ENCODE measurements at places on chromosomes 11 and 22.

- DNase-seq: peak; percentile 94
Measured at GRCh38 chr11:66119348-66120133, 49.5 kb downstream of the PACS1 start.

- DNase-seq: no peak
Measured at GRCh38 chr22:24290459-24290858, 19.8 kb downstream of the SPECC1L start.

- DNase-seq: peak; percentile 62
Measured at GRCh38 chr11:45390407-45390806, 104.3 kb upstream of the SYT13 start.

- DNase-seq: peak; percentile 43
Measured at GRCh38 chr11:100684101-100685065, 2.7 kb upstream of the ARHGAP42 start.

DNA sequence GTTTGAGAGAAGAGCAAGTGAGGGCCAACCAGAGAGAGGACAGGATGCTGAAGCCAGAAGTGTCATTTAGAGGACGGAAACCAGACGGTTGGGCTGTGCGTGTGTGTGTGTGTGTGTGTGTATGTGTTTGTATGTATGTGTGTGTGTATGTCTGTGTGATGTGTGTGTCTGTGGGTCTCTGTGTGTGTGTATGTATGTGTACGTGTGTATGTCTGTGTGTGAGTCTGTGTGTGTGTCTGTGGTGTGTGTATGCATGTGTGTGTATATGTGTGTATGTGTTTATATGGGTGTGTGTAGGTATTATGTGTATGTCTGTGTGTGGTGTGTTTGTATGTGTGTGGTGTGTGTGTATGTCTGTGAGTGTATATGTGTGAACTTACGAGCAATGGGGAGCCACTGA lies 77.7 kb upstream of the EIF3D start:
- DNase-seq: no peak

DNA sequence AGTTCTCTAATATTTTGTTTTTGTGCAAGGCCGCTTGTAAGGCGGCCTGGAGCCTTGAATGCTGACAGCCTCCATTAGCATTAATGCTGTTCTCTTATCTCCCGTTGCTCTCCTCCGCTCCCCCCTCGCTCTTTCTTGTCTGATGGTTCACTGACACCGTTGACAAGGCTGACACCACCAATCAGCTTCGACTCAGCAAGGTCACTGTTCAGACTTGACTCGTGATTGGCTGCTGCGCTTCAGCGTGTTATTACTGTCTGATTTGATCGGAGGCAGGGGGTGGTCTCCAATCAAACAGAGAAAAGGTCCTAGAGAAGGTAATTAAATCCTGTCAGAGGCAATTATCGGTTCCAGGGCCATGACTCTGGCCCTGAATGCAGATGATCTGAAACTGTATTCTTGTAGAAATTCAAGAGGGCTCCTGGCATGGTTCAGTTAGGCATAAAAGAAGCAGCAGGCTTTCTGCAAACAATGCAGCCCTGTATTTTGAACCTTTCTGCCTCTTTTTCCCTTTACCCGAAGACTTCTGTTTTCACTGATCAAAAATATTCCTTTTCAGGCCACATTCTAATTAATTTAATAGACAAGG lies 49.3 kb upstream of the MPPED2 start:
- peak; percentile 12 for DNase-seq

DNA sequence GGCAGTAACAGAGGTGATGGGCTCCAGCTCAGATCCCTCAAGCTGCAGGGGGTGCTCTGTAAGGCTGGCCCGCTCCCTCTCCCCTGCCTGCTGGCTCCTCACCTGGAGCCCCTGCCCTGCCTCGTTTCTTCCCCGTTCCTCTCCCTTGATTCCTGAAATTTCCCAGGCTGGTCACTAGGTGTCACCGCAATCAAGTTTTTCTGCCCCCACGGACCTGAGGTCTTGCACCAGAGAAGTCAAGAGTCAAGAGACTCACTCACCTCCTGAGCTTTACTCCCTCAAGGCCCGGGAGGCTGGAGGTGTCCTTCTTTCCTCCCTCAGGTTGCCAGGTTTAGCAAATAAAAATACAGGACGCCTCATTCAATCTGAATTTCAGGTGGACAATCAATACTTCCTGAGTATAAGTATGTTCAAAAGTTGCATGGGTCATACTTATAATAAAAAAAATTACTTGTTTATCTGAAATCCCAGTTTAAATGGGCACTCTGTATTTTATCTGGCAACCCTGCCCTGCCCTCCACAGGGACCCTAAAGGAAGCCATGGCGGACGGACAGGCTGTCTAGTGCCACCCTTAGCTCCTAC lies 69.2 kb downstream of the SCUBE1 start:
- DNase-seq: peak; percentile 32

DNA sequence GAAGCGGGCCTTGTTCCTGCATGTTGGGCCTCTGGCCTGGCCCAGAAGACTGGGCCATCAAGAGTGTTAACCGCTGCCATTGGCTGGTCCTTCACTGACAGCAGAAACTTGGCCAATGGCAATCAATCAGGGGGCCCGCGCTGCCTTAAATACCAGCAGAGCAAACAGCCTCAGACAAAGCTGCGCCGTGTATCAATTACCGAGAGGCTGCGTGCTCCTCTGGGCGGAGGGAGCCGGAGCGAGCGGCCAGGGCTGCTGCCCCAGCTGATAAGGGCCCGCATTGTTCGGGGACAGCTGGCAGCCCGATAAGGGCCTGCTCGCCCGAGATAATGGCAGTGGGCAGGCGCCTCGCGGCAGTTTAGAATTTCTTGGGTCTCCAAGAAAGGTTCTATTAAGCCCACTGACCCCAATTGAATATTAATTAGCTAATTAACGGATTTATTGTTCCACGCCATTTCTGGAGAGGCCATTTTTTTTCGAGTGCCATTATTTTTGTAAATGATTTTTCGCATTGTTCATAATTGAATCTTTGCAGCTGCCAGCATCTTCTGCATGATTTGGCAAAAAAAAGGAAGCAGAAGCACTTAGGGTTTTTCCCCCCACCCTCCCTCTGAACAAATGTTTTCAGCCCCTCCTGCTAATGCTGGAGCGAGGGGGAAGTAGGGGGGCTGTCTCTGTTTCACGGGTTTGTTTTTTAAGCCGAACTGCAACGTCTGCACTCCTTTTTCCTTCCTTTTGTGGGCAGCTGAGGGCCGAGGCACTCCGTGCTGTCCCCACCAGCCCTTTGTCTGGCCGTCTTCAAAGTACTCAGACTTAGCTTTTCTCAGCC lies 37.6 kb upstream of the RIC3 start:
- no peak for DNase-seq

- DNase-seq: no peak
Measured at GRCh38 chr22:27043262-27043661, 385.9 kb downstream of the MIAT start.

GRCh38 chr22:32281072-32281471 lies 25.9 kb upstream of the SLC5A4 start:
- DNase-seq: peak; percentile 65

DNA sequence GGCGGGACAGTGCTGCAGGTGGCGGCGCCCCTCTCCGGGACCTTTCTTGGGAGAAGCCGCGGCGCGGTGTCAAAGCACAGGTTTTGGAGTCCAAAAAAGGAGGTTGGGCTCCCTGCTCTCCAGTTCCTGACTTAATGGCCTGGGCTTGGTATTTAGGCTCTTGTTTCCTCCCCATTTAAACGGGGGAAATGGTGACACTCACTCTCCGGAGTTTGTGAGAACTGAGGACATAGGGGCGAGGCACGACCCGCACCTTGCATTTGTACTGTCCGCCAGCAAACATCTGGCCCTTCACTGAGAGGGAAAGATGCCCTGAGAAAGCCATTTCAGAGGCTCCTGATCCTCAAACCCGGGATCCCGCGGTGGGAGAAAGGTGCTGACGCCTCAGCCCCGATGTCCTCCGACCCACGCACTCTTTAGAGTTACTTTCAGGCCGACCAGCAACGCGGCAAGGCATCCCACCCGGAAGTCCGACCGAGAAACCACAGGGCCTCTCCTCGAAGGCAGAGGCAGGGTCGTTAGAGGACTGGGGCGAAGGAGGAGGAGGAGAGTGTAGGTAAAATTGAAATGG lies 2.9 kb upstream of the WDR74 start:
- no peak for DNase-seq

GRCh38 chr22:37198258-37199102 lies 10.4 kb upstream of the C1QTNF6 start:
- DNase-seq: peak; percentile 72

DNA sequence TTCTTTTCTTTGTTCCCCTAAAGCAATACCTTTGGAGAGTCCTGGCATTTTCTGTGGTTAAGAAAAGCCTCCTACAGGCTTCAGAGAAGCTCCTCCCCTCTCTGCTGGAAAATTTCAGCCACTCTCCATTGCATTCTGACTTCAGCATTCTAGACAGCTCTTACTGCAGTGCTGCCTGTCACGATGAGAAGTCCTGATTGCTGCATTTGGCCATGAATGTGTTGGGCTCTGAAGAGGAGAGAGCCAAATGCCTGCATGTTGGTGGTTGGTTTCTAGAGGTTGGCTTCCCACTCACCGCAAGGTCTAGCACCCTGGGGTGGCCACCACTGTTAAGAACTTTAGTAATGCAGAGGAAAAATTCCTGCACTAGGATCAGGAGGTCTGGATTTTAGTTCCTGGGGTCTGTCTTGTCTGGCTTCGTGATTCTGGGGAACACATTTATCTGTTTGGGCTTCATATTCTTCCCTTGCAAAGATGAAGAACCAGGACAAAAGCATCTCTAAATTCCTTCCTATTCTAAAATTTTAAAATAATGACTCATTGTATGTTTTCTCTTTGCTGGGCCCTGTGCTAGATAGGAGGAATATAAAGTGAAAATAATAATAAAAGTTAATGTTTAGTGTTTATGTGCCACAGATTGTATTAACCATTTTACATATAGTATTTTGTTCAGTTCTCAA lies 38.1 kb downstream of the COA4 start:
- peak; percentile 72 for DNase-seq

GRCh38 chr11:3867209-3868091 lies 12.0 kb downstream of the STIM1 start:
- DNase-seq: no peak

DNA sequence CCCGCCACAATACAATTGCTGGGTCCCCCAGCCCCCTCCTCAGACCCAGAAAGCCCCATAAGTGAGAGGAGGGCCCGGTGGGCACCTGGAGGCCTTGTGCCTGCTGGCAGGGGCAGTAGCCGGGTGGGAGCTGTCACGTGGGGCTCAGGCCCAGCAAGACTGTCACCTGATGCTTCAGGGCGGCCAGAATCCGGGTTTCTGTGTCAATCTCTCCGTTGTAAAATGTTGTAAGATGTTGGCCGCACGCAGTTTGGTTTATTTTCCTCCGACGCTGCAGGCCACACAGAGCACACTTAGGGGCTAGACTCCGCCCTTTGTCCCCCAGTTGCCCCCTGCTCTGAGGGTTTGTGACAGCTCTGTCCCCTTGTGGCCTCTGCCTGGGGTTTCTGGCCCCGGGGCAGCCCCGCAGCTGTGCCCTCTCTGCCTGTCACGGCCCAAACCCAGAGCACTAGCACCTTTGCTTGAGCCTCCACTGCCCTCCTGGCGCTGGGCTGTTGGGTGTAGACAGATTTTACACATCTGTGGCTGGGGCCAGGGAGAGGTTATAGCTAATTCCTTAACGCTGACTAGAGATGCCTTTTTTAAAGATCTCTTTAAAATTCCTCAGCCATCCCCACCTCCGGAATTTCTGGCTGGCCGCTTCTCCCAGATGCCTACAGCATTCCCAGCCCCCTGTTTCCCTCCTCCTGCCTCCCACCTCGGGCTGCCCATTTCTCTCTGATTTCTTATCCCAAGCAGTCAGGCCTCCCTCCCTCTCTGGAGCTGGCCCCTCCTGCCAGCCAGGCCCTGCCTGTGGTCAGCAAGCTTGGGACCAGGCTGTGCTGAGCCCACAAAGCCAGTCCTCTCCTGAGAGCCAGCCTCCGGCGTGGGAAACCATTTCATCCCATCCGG lies 3.2 kb upstream of the PRR5 start:
- peak; percentile 76 for DNase-seq

- peak; percentile 97 for DNase-seq
Measured at GRCh38 chr22:29766632-29767170, at the start of gene ZMAT5. TSS of gene ZMAT5 (minus strand) at chr22:29767007. CDS start at chr22:29748544, 18,463 bp downstream.

GRCh38 chr11:20060647-20061205 lies 99.5 kb downstream of the DBX1 start:
- no peak for DNase-seq

DNA sequence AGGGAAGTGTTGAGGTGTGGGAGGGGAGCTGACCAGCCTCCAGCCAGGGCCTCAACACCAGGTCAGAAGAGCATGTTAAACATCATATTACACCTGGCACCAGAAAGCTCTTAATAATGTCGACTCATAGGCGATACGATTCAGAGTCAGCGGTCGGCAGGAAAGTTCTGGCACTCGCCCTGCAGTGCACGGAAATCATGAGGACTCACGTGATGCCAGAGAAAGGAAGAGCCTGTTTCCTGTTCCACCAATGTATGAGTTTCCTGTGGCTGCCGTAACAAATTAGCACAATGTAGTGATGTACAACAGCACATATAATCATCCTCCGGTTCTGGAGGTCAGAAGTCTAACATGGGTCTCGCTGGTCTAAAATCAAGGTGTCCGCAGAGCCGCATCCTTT lies 198.8 kb downstream of the BARX2 start:
- no peak for DNase-seq

- no peak for DNase-seq
Measured at GRCh38 chr11:59669611-59670009, 773 bp upstream of the PATL1 start.

DNA sequence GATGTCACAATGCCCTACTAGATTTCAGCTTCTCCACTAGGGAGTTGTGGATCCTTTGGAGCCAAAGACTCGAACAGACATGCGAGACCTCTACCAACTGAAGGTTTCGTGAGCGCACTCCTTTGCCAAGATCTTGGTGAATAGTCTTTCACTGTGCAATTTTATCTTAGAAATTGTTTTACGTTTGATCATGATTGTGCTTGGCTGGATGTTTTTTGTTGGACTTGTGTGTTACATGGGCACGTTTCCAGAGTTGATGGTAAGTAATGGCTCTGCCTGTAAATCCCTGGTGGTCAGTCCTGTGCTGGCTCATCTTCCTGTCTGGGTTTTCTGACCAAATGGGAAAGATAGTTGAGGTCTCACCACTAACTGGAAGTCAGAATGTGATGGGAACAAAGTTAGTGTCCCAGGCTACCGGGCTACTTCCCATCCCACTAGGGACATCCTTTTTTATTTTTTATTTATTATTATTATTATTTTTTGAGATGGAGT lies at the start of gene MISFA:
TSS of gene MISFA (plus strand) at position 51 of the 492 bp plus-strand sequence. CDS start at position 191, 140 bp downstream.
- DNase-seq: no peak

- DNase-seq: no peak
Measured at GRCh38 chr22:17634696-17635095, 3.9 kb upstream of the BCL2L13 start.

DNA sequence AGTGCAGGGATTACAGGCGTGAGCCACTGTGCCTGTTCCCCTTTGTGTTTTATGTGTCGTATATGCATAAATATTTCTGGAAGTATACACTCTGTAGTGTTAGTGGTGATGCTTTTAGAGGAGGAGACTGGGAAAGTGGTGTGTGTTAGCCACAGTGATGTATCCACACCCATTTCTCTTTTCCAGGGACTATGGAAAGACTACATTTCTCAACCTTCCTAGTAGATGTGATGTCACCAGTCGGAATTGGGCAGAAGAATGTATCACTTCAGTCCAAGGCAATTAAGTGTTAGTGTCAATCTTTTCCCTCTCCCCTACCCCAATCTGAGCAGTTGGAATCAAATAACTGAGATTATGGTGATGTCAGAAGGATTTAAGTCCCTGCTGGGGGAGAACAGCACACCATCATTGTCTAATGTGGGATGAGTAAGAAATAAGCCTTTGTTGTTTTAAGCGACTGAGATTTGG lies 5.8 kb upstream of the ATG16L2 start:
- no peak for DNase-seq

- no peak for DNase-seq
Measured at GRCh38 chr11:69554849-69555248, 73.4 kb downstream of the LINC01488 start.

- peak; percentile 98 for DNase-seq
Measured at GRCh38 chr22:35376728-35377472, 4.0 kb upstream of the HMOX1 start.

GRCh38 chr11:64206457-64207255 lies at the start of gene FERMT3:
TSS of gene FERMT3 (plus strand) at chr11:64206721. CDS start at chr11:64207365, 644 bp downstream.
- no peak for DNase-seq
